ENCODE measurements at places on chromosomes 7 and 10.

DNA sequence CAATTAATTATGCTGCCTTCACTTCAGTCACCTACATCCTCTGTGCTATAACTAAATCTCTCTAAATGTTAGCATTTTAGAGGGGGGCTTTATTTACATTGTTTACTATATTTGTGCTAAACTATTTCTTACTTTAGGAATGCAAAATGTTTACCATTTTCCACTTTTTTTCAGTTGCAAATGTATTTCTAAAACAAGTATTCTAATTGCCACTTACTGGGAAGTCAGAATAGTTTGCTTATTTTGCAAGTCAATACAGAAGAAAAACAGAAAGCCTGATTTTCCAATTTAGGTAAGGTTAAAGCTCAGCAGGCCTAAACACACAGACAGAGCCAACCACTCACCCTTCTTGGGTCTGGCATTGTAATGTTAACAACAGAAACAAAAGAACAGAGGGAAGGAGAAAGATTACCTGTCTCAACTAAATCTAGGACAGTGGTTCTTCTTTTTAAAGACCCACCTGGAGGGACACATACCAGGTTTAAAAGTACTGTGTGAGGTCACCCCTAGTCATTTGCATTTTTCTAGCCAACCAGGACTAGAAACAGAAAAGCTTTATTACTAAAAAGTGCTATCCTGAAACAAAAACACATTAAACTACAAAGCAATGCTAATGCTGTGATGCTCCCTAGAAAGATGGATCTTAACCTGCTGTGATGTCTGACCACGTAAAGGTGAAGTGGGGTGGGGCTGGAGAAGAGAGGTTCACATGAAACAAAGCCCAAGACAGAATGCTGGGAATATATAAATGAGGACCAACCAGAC is 178.2 kb downstream of the SLC25A13 start:
- no peak for DNase-seq

- DNase-seq = no peak
These were observed 18.7 kb upstream of the ARHGAP12 start for GRCh38 chr10:31947144-31947926.

DNA sequence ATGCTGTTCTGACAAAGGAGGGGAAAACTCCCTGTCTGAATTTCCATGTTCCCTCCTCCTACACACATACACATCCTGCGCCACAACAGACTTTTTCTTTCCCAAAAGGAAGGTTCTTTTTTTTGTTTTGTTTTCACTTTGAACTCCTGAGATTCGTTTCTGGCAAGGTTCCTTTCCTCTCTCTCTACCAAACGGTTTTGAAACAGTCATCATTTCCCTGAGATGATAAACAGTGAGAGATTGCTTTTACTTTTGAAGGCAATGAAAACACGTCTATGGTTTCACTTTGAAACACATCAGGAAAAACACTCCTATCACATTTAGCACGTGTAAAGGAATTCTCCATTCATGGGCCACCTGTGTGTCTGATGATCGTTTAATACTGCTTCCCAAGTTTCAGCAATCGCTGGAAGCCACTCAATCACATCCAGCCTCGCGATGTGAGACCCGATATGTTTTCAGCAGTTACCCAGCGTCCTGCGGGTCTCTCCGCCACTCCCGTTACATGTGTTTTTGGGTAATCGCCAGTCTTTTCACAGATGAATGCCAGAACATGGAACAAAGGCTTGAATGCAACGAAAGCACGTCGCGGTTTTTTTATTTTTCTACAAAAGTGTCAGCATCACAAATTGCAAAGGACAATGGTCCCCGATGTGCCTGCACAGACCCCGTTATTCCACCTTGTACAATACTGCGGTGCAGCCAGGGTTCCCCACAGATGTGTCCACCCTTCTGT is 62.8 kb upstream of the CUX1 start:
- no peak for DNase-seq

- no peak for DNase-seq
These were observed 141.6 kb downstream of the PKD1L1 start for GRCh38 chr7:47806701-47807103.

- peak; percentile 27 for DNase-seq
These were observed 57.0 kb downstream of the HIPK2 start for GRCh38 chr7:139720705-139721231.

DNA sequence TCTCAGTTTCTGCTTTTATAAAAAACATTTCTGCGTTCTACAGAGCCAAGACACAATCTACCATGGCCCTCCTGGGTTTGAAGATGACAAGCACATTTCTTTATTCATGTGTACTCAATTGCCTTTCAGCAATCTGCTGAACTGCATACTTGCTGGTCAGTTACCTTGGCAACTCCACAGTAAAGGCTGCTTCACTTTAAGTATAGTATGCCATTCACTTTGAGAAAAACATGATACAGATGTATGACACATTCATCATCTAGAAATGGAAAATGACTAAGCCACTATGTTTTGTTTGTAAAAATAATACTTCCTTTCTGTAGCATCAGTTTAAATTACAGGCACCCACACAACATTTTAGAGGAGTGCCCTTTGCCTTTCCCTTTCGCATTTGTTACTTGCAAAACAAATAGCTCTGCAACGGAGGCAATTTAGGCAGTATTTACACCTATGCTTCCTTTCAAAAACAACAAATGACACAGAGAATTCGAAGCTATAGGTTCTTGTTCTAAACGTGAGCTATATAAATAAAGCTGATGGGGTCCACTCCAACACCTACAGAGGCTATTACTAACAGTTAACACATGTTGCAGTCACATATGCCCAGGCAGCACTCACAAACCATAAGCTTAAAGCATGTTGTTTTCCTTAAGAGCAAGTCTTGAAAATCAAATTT is 23.5 kb downstream of the SGCE start:
- DNase-seq = no peak

DNA sequence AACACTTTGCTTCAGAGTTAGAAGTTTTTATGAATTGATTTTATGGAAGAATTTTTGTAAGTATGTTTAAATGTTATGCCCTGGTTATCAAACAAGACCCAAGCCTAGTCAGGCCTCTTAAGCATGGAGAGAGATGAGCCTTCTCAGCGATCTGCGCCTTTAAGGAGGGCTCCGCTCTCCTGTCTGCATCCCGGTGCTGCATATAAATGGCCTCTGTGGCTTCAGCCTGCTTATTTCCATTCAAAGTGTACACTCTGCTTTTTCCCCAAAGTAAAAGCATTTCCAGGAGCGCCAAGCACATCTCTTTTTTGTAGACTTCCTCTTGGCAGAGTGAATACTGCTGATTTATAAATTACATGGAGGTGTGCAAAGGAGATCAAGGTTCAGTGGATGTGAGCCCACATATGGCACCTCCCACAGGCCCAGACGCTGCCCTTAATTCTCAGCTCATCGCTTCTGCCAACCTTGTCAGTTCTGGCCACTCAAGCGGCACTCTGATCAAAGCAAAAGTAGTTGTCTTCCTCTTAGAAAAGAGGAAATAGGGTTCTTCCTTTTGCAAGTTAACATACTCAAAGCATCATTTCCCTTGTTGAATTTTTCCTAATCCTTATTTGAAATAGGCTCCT is 70.0 kb upstream of the SFMBT2 start:
- DNase-seq = no peak

GRCh38 chr7:48782511-48782910 is 141.8 kb upstream of the CDC14C start:
- no peak for DNase-seq

GRCh38 chr7:65235586-65235985 is 138.1 kb upstream of the ZNF92 start:
- DNase-seq = no peak

DNA sequence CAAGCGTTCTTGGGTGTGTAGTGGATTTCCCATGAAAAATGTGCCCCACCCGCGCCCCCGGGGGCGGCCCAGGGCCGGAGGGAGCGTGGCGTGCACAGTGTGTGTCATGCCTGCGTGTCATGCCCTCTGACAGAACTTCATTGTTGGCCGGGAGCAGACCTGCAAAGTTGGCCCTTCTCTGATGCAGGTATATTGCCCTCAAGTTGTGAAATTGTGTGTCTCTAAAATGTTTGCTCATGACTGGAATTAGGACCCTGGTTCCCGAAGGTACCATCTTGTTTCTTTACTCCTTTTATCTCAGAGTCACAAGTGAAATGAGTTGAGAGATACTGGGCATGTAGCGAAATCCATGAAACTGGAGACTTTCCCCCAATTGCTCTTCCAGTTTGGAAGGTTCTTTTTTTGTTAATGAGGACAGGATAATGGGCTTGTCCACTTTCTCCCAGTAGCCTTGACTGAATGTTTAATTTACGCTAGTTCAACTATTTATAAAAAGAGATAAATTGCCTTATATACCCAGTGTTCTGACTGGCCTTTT is 26.2 kb downstream of the ADK start:
- no peak for DNase-seq

- DNase-seq = no peak
These were observed 863.6 kb downstream of the NRG3 start for GRCh38 chr10:82738592-82738991.

GRCh38 chr10:23344241-23344841 is at the start of gene C10orf67:
Gene C10orf67, minus strand, starts transcription at chr10:23344797. Its CDS starts 23 bp downstream, at chr10:23344774.
- no peak for DNase-seq

DNA sequence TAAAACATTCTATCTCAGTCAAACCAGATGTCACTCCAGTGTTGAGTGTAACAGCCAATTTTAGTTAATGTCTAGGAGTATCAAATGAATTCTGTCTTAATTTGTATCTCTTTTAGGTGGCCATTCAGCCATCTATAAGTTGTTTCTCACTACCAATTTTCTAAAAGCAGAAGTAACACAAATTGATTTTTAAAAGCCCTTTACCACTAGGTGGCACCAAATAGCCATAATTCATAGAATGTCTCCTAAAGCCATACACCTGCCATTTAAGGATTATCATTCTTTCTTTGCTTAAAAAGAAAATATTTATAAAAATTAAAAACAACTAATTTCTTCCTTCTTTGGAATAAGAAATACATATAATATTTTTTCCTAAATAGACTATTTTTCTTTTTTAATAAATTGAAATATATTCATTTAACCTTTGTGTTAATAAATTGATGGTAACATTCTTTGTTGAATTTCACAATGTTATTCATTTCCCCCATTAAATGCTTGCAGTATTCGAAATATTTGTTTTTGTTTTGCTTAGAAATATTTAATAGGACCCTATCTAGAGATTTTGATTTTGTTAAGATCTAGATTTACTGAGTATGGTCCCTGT is 107.8 kb upstream of the PPP1R3A start:
- DNase-seq = peak; percentile 31

GRCh38 chr10:66804962-66805361 is 120.9 kb upstream of the LRRTM3 start:
- DNase-seq = no peak

DNA sequence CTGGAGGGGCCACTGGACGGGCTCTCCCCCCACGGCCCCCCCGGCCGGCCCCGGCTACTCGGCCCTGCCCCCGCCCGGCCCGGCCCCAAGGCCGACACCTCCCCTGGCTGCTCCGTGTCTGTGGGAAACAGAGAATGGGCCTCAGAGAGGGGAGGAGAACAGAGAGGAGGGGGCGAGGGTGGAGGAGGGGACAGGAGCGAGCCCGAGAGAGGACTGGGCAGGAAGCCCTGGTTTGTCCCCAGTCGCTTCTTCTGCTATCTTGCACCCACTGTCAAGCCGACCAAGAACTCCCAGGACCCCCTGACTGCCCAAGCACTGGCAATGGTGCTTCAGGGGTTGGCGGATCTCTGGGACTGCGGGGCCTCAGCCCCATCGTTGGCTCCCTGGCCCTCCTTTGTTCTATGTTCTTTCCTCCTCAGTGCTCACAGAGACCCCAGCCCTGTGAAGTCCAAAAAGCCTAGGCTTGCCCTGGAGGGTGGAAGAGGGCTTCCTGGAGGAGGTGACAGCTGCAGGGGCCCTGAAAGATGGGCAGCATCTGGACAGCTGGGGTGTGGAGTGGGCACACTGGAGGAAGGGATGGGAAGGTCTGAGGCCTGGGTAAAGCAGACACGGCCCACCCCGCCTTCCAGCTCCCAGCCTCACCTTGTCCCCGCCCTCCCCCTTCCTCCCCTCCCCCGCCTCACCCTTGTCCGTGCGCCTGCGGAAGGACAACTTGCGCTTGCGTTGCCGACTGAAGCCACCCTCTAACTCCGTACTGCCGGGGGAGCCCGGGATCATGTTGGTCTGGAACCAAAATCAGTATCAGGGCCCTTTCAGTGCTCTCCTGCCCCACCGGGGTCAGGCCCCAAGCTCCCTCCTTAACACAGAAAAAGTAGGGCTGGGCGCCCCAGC is 30.1 kb downstream of the KCNH2 start:
- DNase-seq = no peak

GRCh38 chr7:47627580-47628283 is 45.8 kb upstream of the TNS3 start:
- DNase-seq = no peak
